ENCODE measurements at places on chromosomes 2 and 18.

DNA sequence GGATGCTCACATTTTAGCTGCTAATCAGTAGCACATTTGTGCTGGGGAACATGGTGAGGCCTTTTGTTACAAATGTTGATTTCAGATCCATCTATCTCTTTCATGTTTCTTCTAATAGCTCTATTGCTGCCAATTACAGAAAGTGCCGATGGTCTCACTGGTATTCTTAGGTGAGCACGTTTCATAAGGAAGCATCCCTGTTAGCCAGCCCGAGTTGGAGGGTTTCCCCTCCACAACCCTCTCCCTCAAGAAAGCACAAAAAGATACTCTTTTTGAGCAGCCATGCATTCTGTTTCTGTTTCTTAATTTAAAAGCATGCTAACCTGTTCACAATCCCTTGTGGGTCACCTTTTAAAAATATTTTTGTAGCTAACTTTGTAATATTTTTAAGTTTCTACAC lies 30.8 kb upstream of the ST8SIA5 start:
- no peak for DNase-seq

DNA sequence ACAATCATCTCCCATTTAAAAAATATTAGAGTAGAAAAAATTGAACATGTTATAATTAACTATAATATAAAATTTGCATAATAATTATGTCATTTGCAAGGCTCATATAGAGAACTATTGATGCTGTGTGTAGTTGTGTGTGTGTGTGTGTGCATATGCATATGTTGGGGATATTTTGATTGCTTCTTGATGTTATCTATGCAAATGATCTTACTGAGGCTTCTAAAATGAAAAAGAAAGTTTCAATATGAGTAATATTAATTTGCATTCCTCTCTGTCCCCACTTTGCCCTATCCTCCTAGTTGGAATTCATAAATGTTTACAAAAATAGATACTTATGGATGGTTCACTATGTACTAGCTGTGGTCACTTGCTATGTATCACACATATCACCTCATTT lies 523.3 kb downstream of the TRIB2 start:
- DNase-seq, result no peak

- DNase-seq, result no peak
These were observed 32.0 kb downstream of the ERCC3 start for GRCh38 chr2:127261804-127262406.

DNA sequence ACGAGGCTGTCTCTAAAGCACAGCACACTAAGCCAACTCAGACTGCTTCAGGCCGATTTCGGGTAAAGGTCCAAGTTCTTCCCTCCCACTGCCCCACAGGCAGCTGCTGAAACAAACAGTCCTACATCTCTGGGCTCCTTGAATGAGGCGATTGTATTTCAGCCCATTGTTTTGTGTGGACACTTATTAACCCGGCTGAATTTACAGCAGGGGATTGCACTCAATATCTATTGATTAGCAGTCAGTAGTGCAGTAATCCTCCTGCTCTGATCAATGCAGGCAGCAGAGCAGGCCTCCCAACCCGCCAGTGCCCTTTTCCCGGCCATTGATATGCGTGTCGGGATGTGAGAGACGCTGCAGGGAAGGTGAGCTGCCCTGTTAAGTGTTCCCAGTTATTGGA lies 330.1 kb downstream of the CMPK2 start:
- no peak for DNase-seq

DNA sequence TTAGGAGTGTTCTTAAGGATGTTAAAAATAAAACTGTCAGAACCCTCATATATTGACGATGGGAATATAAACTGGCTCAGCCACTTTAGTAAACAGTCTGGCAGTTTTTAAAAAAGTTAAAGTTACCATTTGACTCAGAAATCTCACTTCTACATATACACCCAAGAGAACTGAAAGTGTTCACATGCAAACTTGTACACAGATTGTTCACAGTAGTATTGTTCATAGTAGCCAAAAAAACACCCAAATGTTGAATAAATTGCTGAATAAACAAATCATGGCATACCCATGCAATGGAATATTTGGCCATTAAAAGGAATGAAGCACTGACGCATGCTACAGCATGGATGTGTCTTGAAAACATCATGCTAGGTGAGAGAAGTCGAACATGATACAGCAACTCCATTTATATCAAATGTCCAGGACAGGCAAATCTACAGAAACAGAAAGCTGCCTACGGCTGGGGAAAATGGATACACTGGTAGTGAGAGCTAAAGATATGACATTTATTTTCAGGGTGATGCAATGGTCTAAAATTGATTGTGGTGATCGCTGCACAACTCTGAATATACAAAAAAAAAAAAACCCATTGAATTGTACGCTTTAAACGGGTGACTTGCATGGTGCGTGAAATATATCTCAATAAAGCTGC lies 10.1 kb downstream of the RPL31 start:
- no peak for DNase-seq

DNA sequence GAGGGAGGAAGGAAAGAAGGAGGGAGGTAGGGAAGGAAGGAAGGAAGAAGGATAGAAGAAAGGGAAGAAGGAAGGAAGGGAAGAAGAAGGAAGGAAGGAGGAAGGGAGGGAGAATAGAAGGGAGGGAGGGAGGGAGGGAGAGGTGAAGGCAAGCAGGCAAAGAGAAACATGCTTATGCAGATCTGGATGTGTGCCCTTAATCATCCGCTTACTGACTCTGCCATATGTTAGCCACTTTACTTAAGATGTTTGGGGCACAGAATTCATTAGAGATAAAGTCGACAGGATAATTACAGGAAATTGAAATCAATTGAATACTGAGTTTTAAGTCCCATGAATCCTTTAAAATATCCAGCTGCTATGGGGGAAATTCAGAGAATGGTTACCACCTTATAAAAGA lies 334.2 kb downstream of the GRB14 start:
- DNase-seq, result no peak

GRCh38 chr18:38444971-38445803 lies 879.6 kb upstream of the CELF4 start:
- no peak for DNase-seq

DNA sequence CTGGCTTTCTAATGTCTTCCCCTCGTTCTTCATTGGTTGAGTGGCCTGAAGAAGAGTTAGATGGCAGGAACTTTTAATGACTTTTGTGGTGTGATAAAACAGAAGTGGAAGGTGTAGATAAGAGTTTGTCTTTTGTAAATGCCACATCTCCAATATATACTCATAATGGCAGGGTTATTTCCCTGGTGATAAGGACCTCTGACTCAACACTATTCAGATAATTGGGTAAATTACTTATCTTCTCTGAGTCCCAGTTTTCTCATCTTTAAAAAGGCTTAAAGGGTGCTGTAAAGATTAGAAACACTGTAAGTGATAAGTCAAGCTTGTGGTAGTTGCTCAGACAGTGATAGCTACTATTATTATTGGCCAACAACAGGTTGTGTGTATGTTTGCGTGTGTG lies 9.5 kb downstream of the KLHL14 start:
- DNase-seq, result no peak

DNA sequence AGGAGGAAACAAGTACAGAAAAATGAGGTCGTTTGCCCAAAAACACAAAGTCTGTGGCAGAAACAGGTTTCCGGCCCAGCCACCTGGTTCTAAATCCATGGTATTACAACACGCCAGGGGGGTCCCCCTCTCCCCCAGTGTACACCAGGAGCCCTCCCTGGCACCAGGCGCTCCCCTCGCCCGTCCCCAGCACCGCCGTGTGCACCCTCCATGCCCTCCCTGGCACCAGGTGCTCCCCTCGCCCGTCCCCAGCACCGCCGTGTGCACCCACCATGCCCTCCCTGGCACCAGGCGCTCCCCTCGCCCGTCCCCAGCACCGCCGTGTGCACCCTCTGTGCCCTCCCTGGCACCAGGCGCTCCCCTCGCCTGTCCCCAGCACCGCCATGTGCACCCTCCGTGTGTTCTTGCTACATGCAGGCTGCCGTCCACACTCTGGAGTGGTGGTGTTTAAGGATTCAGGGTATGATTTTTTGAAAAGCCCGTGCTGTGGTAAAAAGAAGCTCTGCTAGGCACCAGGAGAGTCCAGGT lies 59.8 kb upstream of the NFATC1 start:
- no peak for DNase-seq

GRCh38 chr2:59322005-59322404 lies 1080.9 kb upstream of the FANCL start:
- DNase-seq, result no peak

DNA sequence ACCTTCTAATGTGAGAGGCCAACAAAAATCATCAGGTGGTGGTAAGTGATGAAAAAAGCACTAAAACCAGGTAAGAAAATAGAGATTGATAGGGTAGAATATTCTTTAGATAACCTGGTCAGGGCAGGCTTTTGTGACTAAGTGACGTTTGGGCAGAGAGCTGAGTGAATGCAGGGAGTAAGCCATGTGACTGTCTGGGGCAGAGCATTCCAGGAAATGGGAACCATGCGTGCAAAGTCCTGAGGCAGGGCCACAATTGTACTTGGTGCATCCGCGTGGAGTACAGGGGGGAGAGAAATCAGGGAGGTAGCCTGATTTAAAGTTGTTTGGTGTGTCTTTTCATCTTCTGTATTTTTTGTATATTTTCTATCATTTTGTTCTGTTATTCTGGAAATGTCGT lies 102.5 kb downstream of the LYPD6B start:
- no peak for DNase-seq

DNA sequence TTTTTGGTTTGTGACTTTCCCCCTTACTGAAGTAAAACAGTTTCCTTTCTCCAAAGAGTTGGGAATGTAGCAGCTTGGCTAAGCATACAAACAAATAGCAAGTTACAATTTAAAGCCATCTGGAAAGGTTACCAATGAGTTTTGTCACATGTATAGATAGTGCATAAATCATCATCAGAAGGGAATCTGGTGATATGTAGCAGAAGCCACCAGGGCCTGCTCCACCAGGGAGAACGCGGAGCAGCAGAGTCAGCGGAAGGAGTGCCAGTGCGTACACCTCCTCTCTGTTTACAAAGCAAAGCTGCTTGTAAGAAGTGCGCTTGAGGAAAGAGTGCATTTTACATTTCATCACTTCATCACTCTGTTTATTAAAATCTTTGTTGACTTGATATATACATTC lies 240.1 kb downstream of the FAM210A start:
- no peak for DNase-seq

DNA sequence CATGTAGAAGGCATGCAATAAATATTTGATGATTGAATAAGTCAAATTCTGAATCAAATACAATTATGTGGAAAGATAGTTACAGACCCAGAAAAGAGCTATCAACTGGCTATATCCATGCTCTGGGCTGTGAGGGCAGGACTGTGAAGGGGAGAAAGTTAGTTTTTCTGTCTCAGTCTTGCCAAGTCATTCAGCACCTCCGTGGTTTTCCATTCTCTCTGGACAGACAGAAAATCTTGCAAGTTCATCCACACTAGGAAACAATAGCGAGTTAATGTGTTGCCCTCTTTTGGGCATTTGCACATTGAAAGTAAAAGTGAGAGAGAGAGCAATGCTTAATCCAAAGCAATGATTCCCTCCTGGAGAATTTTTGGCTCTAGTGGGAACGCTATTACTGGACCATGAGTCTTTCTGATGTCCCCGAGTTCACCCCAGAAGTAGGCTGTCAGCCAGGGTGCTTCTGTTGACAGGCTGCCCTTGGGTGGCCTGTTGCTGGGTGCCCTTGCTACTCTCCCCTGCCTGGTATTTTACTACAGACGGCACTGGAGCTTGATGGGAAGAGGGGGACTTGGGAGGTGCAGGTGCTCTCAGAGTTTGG lies 238.3 kb downstream of the LOXHD1 start:
- DNase-seq, result no peak

- DNase-seq, result no peak
These were observed 59.1 kb upstream of the SLC14A2 start for GRCh38 chr18:45556222-45556621.

DNA sequence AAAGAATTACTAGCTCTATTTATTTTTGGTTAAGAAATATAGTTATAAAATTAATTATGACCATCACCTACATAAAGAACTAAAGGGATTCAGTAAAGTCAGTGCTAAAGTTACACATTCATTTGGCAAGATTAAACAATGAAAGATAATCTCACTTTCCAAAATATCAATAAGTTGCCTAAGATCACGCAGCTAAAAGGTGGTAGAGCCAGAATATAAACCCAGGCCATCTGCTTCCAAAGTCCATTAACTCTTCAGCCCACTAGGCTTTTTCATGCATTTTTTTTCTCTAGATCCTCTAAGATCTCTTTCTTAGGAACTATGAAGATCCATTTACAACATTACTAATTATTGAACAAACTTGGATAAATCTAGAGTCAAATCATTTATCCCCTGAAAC lies 66.6 kb upstream of the RND3 start:
- DNase-seq, result no peak

- DNase-seq, result no peak
These were observed 225.1 kb upstream of the TMEFF2 start for GRCh38 chr2:192419786-192420185.

- no peak for DNase-seq
These were observed 307.0 kb upstream of the REG3G start for GRCh38 chr2:78718473-78718872.

DNA sequence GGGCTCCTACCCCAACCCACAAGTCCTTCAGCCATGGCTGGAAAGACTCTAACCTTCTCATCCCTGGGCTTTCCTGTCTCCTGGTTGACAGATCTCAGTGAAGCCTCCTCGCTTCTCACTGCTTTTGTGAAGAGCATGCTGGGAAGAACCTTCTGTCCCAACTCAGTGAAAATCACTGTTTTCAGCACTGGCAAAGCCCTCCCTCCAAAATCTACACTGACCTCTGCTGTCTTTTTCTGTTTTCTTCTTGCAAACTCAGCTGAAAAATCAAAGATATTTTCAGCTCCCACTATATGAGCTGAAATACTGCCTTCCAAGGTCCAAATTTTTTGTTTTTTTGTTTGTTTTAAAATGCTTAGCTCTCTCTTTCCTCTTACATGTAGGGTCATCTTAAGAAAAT lies 266.3 kb upstream of the AGAP1 start:
- no peak for DNase-seq

GRCh38 chr2:33529771-33530481 lies 53.5 kb downstream of the RASGRP3 start:
- peak; percentile 13 for DNase-seq

DNA sequence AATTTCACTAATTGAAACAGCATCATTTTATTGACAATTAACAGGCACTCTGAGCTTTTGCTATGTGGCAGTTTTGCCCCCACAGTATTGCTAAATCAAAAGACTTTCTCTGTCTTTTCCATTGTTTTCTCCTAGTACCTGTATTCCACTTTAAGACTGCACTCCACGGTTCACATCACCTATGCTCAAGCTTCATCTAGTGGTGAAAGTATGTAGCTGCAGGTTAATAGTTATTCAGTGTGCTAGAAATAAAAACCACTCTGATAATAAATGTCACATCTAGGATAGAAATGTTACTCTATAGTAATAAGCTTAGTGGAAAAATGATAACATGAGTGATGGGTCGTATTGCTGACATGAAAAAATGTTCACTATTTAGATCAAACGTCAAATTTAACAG lies 24.6 kb downstream of the ARL6IP6 start:
- DNase-seq, result no peak
